Right lung (tissue), 10 donors: ENCODE measurements at places on chromosomes 13 and 19.

DNA sequence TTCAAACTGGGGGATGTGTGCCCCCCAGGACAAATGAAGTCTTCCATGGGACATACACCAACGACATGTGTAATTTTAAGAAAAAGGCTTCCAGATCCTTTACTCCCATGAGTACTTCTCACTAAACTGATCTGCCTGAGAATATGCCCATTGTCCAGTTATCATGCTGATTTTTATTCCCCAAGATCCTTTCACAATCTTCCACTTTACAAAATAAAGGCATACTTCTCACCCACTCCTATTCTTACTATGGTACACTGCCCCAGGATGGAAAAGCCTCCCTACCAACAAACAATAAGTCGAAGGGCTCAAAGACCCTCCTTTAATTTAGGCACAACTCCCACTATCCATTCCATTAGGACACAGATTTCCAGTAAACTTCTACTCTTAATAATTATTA lies 3.5 kb downstream of the SPART start:
- no peak for DNase-seq

- DNase-seq: no peak
Measured at GRCh38 chr19:46591254-46591653, 9.9 kb upstream of the CALM3 start.

- no peak for DNase-seq
Measured at GRCh38 chr13:112567161-112567862, 20.6 kb downstream of the TUBGCP3 start.

DNA sequence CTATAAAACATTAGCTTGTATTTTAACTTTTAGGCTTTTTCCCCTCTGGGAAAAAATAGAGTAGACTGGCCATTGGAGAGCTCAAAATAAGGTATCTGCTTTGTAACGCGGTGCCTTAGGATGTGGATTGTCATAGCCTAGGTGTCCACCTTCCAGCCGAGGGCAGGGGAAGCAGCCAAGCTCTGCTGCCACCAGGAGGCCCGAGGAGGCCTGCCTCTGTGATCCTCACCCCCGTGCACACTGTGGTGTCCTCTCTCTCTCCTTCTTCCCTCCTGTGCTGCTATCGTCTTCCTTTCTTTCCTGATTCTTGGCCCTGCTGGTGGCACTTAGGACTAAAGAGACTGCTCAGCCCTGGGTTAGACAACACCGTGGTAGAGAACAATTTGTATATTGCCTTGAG lies 11.3 kb downstream of the HNRNPM start:
- no peak for DNase-seq

DNA sequence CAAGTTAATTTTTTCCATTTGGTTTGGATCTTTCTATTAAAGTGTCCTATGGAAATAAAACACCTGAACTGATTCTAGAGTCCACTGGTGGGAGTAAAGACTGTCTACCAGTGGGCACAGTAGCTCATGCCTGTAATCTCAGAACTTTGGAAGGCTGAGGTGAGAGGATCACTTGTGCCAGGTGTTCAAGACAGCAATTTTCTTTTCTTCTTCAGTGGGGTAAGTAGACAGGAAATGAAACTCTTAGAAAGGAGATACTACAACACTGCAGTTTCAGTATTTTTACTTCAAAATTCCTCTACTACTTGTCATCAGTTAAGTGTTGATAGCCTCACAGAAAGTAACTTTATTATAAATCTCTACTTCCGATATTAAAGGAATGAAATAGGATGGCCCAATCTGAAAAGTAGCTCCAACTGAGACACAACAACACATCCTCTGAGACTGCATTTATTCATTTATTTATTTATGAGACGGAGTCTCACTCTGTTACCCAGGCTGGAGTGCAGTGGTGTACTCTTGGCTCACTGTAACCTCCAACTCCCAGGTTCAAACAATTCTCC lies 26.3 kb downstream of the DNMT1 start:
- DNase-seq: no peak

DNA sequence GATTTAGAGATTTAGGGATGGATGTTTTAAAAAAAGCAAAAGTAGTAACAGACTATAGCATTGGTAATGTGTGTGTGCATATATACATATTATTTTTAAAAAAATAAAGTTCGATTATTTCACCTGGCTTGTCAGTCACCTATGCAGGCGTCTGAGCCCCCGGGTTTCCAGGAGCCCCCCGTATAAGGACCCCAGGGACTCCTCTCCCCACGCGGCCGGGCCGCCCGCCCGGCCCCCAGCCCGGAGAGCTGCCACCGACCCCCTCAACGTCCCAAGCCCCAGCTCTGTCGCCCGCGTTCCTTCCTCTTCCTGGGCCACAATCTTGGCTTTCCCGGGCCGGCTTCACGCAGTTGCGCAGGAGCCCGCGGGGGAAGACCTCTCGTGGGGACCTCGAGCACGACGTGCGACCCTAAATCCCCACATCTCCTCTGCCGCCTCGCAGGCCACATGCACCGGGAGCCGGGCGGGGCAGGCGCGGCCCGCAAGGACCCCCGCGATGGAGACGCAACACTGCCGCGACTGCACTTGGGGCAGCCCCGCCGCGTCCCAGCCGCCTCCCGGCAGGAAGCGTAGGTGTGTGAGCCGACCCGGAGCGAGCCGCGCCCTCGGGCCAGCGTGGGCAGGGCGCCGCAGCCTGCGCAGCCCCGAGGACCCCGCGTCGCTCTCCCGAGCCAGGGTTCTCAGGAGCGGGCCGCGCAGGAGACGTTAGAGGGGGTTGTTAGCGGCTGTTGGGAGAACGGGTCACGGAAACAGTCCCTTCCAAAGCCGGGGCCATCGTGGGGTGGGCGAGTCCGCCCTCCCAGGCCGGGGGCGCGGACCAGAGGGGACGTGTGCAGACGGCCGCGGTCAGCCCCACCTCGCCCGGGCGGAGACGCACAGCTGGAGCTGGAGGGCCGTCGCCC lies 840 bp upstream of the CCNA1 start:
- DNase-seq: no peak
